ENCODE measurements at places on chromosomes 5 and 9. TPM values are rescaled to one million over a fixed set of nuclear protein-coding genes. Genes with fewer than 3 reads are reported as not detected.

DNA sequence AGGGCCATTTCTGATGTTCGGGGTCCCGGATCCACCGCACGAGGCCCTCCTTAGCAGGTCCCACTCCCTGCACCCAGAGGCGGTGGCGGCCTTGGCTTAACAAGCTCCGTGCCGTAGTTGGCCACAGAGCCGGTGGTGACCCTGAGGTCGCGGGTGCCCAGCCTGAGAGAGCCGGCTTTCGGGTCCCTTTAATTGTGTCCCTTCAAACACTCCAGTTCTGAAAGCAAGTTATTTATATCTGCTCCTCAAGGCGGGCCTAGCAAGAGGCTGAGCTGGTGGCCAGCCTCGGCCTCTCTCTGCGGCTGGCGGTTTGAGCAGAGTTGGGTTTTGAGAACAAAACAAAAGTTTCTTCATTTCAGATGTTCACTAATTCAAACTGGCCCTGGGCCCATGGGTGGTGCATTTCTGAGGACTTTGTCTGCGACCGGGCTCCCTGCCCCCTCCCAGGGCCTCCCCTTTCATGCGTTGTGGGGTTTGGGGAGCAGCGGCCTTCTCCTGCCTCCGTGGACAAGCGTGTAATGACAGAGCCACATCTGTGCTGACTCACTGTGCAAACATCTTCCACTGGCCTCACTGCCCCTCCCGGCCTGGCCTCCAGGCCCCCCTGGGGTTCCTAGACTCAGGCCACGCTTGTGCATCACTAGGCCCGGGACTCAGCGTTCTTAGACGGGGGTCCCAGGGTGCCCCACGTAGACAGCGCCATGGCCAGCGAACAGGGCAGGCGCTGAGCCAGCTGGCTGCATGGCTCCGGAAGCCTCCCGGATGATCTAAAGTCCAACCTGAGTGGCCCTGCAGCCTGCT, 49.4 kb upstream of the COL5A1 start:
- DNase-seq, result no peak

DNA sequence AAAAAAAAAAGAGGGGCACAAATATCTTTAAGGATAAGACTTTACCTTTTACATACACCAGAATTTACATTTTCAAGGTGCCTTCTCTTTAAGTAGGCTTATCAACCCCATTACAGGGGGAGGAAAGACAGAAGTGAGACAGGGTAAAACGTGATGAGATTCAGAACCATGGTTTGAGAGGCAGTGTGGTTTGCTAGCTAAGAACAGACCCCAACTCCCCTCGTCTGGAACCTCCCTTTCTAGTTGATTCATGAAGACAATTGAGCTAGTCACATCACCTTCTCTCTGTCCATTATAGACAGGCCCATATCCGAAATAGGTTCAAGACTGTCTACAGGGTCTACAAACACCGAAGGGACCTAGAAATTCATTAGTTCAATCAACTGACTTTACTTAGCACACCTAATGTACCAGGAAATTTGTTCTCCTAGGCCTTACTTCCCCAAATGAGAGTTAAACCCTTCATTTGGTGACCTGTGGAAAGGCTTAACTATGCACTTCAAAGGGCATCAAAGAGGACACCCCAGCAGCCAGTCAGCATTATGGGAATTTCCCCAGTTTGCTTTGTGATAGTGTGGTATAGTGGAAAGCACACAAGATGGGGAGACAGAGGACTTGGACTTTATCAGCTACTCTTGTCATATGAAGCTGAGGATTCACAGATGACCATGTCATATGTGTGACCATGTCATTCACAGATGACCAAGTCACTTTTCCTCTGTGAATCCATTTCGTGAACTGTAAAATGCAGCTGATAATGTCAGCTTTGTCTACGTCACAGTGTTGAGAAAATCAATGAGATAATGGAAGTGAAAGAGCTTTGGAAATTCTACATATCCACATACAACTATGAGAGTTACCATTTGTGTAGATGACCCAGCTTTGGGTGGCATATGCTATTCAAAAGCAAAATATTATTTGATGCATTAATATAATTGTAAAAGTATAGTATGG, 40.2 kb upstream of the CYFIP2 start:
- DNase-seq, result no peak

GRCh38 chr9:134822541-134822940, 58.1 kb upstream of the FCN2 start:
- DNase-seq, result no peak

GPRIN1 gene
- total RNA-seq, result 1.5 TPM

- no peak for DNase-seq
Observed at GRCh38 chr5:51860532-51861018, 477.3 kb downstream of the ISL1 start.

GRCh38 chr5:58927181-58927580, 344.3 kb downstream of the RAB3C start:
- no peak for DNase-seq

DNA sequence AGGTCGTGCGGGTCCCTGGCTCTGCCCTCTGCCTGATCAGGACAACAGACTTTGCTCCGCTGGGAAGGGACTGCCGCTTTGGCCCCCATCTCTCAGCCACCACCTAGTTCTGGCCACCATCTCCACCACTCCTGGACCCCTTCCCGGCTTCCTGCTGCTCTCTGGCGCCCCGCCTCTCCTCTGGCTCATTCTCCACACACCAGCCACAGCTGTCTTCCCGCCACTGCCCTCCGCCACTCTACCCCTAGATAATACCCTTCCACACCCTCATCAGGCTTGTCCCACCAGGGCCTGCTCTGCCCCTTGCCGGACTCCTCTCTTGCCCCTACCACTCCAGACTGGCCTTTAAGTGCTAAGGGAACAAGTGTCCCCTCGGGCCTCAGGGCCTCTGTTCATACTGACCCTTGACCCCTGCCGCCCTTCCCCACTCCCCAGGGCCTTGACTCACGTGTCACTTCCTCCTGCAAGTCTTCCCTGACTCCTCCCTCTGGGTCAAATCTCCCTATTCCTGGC, 3.0 kb upstream of the CDX1 start:
- no peak for DNase-seq

LRRC70 gene
- total RNA-seq, result 0.86 TPM

GRCh38 chr5:129853588-129853987, 50.7 kb upstream of the CHSY3 start:
- no peak for DNase-seq

AIF1L gene
- total RNA-seq, result 0.34 TPM

NIPAL4 gene
- not detected for total RNA-seq

DNA sequence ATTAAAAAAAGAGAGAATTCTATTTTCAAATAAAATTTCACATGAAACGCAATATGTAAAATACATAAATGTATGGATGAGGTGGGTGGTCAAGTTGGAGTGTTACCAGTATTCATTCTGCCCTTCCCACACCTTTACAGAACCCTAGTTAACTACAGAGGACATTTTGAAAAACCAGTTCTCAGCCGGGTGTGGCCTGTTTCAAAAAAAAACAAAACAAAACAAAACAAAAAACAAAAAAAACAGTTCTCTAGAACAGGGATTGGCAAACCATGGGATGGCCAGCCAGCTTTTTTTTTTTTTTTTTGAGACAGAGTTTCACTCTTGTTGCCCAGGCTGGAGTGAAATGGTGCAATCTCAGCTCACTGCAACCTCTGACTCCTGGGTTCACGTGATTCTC, 28.4 kb upstream of the HK3 start:
- no peak for DNase-seq

GZMA gene
- 242 TPM for total RNA-seq
